ENCODE measurements at places on chromosomes 13 and 19.

DNA sequence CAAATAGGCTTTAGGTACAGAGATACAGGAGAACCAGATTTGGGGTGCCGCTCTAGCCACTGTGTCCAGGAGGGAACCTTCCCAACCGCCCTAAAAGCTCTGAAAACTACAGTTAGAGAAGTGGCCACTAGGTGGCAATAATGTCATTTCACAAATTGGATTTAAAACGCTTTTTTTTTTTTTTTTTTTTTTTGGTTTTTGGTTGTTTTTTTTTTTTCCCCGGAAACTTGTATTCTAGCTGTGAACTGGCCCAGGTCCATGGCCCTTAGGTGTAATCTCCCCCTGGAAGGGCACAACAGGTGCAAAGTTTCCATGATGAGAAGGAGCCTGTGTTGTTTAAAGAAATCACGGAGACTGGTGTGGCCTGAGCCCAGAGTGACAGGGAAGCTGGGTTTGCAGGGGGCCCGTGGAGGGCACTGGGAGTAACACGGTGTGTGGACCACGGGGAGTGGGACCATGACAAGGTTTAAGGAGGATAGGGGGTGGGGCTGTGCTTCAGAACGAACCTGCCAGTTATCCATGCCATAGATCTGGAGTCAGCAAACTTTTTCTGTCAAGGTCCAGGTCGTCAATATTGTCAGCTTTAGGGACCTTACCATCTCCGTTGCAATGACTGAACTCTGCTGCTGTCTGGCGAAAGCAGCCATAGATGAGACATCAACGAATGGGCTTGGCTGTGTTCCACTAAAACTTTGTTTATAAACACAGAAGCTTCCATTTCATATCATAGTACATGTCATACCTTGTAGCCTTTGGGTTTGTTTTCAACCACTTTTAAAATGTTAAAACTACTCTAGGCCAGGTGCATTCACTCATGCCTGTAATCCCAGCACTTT, 10.1 kb downstream of the OR1I1 start:
- DNase-seq = peak; percentile 42

DNA sequence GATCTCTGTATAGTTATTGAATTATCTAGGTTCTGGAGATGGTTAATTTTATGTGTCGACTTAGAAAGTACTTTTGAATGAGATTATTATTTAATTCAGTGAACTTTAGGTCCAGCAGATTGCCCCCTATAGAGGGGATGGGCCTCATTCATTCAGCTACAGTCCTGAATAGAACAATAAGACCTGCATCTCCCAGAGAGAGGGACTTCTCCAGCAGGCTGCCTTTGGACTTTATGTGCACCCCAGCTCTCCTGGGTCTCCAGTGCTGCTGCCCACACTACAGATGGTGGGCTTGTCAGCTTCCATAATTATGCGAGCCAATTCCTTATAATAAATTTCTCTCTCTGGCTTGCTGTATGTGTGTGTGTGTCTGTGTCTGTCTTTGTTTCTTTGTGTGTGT, 39.3 kb upstream of the KL start:
- DNase-seq = no peak

- no peak for DNase-seq
These were observed 156.3 kb downstream of the DCT start for GRCh38 chr13:94322925-94323763.

- no peak for DNase-seq
These were observed 820.5 kb upstream of the ATXN8OS start for GRCh38 chr13:69287050-69287698.

DNA sequence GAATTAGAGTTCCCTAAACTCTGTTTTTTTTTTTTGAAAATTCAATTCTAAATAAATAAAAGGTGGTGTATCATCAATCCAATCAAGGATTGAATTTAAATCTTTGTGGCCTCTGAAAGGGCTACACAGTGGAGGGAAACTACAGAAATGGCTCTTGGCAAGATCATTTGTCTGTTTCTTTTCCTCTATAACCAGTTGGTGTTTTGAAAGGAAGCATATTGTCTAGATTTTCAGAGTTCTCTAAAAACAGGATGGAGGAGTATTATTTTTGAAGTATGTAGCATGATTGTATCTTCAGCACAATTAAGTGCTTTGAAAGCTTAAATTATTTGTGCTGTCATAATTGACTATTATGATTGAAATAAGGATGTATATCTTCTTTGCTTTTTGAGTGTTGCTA, 29.8 kb downstream of the WASF3 start:
- no peak for DNase-seq

DNA sequence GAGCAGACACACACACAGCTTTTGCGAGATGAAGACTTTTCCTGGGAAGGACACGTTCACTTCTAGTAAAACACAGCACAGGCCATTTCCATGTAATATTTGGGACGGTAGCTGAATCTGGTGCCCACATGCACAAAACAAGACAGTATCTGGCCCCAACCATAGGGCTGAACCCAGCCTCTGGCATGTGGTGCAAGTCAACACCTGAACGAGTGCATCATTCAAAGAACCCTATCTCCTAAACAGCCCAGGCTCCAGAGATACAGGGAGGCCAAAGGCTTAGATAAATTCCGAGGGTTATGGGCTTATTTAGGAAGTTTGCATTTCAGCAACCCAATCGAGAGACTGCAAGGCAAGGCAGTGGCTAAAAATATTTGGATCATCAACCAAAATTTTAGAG, 2.7 kb upstream of the TFDP1 start:
- no peak for DNase-seq

DNA sequence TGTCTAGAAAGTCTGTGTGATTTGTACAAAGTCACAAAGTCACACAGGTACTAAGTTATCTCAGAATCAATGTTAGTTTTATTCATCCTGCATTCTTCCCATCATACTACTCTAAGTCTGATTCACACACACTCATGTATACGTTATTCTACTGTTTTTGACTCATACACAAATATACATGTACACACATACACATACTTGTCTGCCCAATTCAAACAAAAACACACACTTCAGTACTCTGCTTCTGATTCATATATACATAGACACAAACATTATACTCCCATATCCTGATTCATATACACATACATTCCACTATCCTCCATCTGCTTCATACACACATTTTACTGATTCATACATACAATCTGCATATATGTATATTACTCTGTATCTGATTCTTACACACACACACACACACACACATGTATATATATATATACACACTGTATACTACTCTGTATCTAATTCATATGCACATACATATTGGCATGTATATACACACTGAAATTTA, 69.3 kb downstream of the KLF12 start:
- DNase-seq = no peak

- DNase-seq = no peak
These were observed 16.2 kb downstream of the LAIR2 start for GRCh38 chr19:54518844-54519243.

GRCh38 chr19:42252365-42253244, 2.3 kb downstream of the ERF start:
- no peak for DNase-seq

- no peak for DNase-seq
These were observed 6.3 kb downstream of the RPL36 start for GRCh38 chr19:5696196-5697021.

GRCh38 chr19:1941146-1942077, at the start of gene CSNK1G2:
Gene CSNK1G2 (plus strand): TSS chr19:1941172. CDS start chr19:1969773, 28,601 bp downstream.
- no peak for DNase-seq

- no peak for DNase-seq
These were observed 19.1 kb downstream of the POP4 start for GRCh38 chr19:29625186-29625651.

- DNase-seq = no peak
These were observed 3.0 kb upstream of the KCTD12 start for GRCh38 chr13:76889254-76889653.

- no peak for DNase-seq
These were observed 417.3 kb downstream of the DIAPH3 start for GRCh38 chr13:59746291-59746962.

GRCh38 chr19:40598121-40598917, 2.9 kb upstream of the LTBP4 start:
- no peak for DNase-seq

DNA sequence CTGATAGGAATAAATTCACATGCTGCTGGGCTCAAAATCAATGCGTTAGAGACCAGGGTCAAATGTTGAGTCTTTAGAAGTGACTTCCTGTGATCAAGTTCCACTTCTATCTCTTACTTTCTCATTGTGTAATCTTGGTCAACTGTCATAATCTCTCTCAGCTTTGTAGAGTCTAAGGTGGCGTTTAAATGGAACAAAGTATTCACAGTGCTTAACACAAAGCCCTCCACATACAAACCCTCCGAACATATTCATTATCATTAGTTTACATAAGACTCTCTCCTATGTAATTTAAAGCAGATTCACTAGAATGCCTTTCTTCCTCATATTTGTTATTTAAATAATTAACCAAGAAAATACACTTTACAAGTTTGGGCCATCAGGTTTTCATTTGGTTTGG, 1044.1 kb downstream of the EFNB2 start:
- DNase-seq = no peak

- no peak for DNase-seq
These were observed 961.2 kb upstream of the SPRY2 start for GRCh38 chr13:81302125-81302524.

- DNase-seq = no peak
These were observed 4.5 kb downstream of the ABHD17A start for GRCh38 chr19:1880611-1881392.

GRCh38 chr19:3175781-3176714, 2.5 kb upstream of the S1PR4 start:
- DNase-seq = no peak

- no peak for DNase-seq
These were observed 6.0 kb upstream of the SIGLEC12 start for GRCh38 chr19:51507640-51508058.

- no peak for DNase-seq
These were observed 278 bp upstream of the ZNF274 start for GRCh38 chr19:58182577-58182988.
